ENCODE measurements at places on chromosomes 5 and 9.
A peak's percentile ranks its signal among the peaks of the same experiment; 100 is the strongest.

DNA sequence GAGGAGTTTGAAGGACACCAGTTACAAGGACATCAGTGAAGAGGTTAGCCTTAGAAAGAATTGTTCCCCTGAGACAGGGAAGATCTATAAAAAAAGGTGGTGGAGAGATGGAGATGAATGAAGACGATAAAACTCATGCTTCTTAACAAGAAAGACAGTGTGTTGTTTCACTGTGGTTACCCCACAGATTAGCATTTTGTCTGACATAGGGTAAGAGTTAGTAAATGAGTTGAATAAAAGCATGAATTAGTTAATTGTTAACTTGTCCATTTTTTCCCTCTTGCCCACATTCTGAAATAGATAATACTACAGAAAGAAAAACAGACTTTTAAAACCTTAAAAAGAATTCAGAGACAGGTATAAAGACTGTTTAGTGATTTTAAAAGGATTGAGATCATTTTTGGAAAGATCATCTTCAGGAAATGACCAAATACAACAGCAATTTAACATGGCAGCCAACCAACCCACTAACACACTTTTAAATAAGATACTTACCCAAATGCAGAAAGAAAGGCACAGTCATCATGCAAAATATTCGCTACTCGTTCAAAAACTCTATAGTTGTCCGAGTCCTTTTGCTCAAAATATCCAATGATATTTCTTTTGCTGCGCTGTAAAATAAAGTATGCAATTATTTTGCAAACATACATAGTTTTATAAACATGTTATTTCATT, 78.5 kb downstream of the ERP44 start:
- no peak for DNase-seq

DNA sequence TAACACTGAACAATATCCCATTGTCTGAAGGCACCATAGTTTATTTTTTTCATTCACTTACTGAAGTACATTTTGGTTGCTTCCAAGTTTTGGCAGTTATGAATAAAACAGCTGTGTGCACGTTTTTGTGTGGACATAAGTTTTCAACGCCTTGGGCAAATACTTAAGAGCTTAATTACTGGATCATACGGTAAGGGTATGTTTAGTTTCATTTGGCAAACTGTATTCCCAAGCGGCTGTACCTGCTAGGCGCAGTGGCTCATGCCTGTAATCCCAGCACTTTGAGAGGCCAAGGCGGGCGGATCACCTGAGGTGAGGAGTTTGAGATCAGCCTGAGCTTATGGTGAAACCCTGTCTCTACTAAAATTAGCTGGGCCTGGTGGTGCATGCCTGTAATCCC, 63.7 kb upstream of the FAM120A start:
- DNase-seq = no peak

DNA sequence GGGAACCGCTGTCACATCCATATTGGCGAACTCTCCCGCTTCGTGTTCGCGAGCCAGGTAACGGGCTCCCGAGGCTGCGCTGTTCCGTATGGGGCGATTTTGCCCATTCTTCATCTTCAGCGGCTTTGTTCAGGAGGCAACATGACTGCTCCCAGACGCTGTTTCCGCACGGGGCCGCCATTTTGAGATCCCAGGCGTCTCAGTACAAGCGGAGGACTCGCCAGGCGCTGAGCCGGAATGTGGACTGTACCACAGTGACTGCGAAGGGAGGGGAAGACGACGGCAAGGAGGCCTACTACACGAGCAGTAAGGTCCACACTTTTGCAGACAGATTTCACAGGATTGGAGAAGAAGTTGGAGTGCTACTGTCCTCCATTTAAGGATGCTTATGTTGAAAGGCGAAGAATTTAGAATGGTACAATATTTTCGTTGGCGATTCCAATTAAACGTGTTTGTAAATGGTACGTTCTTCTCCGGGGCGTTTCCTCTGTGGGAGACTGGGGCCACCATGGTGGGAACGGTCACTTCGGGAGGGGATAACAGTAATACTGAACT, 41.6 kb upstream of the ZNF300 start:
- DNase-seq = no peak

- peak; percentile 61 for DNase-seq
These were observed 13.5 kb downstream of the MOCS2 start for GRCh38 chr5:53095931-53096525.

- no peak for DNase-seq
These were observed 182.1 kb upstream of the TRIM32 start for GRCh38 chr9:116504893-116505480.

DNA sequence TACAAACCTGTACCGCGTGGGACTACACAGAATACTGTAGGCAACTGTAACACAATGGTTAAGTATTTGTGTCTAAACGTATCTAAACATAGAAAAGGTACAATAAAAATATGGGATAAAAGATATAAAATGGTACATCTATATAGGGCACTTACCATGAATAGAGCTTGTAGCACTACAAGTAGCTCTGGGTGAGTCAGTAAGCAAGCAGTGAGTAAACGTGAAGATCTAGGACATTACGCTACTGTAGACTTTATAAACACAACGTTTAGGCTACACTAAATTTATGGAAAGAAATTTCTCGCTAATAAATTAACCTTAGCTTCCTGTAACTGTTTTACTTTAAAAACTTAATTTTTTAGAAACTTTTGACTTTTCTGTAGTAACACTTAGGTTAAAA, 46.5 kb downstream of the MRPS27 start:
- DNase-seq = no peak

DNA sequence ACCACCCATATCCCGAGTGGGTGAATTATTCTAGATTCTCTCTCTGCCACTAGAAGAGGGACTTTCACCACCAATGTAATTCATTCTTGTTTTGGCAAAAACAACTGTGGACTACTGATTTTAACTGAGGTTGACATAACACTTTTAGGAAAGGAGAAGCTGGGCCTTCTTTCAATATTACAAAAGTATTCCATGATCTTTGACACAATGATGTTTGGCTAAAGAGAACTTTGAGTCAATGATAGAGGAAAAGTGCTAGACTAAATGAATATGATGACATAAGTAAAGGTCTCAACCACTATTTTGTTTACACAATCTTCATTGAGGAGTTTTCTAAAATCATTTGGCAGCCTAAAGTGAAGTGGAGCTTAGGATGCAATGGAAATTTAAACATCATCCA, 336.9 kb upstream of the PDE4D start:
- no peak for DNase-seq

DNA sequence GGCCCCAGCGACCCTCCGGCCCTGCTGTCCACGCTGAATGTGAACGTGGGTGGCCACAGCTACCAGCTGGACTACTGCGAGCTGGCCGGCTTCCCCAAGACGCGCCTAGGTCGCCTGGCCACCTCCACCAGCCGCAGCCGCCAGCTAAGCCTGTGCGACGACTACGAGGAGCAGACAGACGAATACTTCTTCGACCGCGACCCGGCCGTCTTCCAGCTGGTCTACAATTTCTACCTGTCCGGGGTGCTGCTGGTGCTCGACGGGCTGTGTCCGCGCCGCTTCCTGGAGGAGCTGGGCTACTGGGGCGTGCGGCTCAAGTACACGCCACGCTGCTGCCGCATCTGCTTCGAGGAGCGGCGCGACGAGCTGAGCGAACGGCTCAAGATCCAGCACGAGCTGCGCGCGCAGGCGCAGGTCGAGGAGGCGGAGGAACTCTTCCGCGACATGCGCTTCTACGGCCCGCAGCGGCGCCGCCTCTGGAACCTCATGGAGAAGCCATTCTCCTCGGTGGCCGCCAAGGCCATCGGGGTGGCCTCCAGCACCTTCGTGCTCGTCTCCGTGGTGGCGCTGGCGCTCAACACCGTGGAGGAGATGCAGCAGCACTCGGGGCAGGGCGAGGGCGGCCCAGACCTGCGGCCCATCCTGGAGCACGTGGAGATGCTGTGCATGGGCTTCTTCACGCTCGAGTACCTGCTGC, 839 bp downstream of the KCNV2 start:
- DNase-seq = no peak

DNA sequence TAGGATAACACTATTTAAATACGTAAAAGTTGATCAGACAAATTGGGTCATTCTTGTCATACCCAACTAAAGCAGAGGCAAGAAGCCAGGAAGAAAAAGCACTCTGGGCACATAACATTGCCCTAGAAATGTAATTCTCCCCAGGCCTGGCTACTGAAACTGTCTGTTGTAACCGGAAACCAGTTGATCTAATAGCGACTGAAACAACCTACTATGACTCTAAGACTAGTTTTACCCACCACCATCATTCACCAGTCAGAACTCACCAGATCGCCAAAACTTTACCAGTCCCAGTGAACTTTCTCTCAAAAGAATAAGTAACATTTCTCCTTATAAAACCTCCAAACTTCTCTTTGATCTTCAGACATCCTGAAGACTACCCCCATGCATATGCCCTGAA, 99.3 kb upstream of the WWC1 start:
- no peak for DNase-seq

GRCh38 chr9:77474936-77475335, 173.2 kb downstream of the GNA14 start:
- no peak for DNase-seq
